ENCODE measurements at places on chromosomes 2 and 18. TPM values are rescaled to one million over a fixed set of nuclear protein-coding genes. Genes with fewer than 3 reads are reported as not detected.
A peak's percentile ranks its signal among the peaks of the same experiment; 100 is the strongest.

DNA sequence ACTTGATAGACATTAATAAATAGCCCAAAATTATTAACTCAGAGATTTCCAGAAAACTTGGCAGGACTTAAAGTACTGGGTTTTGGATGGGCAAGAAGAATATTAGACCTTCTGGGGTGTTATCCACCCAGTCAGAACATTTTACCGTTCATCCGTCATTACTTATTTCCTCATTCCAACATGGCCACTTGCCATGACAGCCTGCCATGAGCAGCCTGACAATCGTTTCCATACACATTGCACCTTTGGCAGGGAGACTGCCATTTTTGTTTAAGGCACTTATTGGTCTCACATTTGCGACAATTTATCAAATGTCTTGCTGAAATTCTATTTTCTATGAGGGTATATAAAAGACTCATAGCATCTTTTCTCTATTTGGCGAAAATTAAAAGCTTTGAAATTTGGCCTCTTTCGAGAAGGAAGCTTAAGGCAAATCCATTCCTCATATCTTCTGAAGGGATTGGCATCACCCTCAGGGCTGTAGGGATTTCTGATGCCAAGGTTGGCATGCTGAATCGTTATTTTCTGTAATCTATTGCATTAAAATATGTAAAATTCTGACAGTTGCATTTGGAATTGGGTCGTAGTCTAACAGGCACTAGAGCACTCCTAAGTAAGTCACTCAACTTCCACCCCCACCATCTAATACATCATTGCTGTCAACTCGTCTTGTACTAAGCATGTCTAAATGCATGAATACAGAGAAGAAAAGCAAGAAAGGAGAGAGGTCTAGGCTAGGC lies 406.3 kb upstream of the PIK3C3 start:
- no peak for DNase-seq

DNA sequence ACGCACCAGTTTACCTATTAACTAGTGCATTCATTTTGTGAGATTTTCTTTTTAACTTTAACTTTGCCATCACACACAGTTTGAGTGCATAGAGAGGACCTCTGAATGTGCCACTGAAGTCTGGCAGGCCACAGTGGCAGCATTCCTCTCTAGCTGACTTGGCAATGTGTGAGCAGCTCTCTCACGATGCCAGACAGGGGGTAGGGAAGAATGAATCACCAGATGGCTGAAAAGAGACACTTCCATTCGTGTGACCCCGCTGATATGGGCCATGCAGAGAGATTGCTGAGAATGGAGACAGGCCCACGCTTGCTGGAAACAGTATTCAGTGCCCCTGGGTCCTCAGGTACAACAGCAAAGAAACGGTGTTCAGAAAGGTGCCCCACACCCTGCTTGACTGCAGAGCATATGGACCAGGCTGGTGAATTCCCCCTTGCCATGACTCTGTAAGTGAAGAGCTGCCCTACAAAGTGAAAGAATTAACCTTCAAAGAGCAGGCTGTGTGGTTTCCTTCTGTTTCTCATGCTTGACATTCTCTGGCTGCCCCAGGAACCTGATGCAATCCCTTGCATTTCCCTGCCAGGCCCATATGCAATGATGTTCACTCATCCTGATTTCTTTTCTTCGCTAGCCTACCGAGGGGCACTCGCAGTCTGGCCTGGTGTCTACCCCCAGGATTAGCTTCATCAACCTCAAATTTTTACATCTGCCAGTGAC lies 236.1 kb downstream of the CDH20 start:
- no peak for DNase-seq

- DNase-seq, result no peak
Measured at GRCh38 chr2:170887496-170887895, 41.6 kb upstream of the GORASP2 start.

DNA sequence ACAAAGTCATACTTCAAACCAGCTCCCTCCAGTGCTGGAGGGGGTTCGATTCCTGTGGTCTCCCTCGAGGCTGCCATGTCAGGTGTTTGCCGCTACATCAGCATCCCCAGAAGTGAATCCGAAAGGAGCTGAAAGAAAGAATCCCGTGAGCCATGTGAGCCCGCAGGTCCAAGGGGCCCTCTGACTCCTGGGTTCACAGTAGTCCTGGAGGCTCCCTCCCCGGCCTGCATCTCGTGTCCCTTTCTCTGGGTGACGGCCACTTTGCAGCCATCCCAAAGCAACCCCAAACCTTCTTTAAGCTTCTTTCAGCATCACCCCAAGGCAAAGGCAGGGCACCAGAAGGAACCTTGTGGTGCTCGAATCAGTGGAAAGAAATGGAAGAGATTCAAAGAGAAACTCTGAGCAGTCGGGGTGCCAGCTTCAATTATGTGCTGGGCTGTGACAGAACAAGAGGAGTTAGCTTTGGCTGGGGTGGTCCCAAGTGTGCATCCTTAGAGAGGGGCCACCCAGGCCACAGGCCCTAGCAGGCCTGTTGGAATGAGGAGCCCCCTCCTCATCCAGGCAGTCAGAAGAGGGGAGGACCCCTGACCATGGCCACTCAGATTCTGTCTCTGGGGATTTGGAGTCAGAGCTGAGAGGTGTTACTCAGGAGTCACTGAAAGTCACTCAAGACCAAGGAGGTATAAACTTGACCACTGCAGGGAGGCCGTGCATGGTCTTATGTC lies 59.7 kb downstream of the CIB4 start:
- no peak for DNase-seq

DNA sequence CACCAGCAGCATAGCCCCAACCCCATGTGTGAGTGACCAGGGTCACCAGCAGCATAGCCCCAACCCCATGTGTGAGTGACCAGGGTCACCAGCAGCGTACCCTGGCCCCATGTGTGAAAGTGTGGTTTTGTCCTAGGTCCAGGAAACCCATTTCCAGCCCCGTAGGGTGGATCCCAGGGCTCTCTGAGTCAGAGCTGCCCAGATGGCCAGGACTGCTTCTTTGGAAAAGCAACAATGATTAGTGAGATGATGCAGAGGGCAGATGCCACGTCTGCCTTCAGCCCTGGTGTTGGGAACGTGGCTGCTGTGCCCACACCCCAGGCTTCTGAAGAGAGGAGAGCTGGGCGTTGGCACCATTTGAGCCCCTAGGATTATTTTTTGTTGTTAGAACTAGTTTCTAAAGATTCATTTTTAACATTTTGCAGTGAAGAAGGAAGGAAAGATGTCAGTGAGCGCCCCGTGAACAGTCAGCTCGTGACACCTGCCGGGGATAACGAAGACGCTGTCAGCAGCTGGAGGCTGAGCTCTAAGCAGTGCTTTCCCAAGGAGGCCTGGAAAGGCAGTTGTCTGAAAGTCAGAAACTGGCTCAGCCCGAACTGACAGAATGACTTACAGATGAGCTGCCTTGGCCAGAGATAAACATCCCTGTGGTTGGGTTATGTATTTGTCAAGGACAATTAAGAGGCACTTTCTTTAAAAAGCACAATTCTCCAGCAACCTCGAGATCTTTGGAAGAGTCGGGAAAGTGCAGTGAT lies 32.1 kb upstream of the KCNG2 start:
- DNase-seq, result no peak

- no peak for DNase-seq
Measured at GRCh38 chr2:235053651-235054050, 101.8 kb downstream of the SH3BP4 start.

DNA sequence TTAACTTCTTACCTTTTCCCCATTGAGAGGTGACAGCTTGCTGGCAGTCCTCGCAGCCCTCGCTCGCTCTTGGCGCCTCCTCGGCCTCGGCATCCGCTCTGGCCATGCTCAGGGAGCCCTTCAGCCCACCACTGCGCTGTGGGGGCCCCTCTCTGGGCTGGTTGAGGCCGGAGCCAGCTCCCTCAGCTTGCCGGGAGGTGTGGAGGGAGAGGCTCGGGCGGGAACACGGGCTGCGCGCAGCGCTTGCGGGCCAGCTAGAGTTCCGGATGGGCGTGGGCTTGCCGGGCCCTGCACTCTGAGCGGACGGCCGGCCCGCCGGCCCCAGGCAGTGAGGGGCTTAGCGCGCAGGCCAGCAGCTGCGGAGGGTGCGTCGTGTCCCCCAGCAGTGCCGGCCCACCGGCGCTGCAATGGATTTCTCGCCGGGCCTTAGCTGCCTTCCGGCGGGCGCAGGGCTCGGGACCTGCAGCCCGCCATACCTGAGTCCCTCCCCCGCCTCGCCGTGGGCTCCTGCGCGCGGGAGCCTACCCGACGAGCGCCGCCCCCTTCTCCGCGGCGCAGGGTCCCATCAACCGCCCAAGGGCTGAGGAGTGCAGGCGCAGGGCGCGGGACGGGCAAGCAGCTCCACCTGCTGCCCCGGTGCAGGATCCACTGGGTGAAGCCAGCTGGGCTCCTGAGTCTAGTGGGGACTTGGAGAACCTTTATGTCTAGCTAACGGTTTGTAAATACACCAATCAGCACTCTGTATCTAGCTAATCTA lies 335.0 kb downstream of the CBLN2 start:
- no peak for DNase-seq

- no peak for DNase-seq
Measured at GRCh38 chr18:37653618-37654017, 88.0 kb upstream of the CELF4 start.

DNA sequence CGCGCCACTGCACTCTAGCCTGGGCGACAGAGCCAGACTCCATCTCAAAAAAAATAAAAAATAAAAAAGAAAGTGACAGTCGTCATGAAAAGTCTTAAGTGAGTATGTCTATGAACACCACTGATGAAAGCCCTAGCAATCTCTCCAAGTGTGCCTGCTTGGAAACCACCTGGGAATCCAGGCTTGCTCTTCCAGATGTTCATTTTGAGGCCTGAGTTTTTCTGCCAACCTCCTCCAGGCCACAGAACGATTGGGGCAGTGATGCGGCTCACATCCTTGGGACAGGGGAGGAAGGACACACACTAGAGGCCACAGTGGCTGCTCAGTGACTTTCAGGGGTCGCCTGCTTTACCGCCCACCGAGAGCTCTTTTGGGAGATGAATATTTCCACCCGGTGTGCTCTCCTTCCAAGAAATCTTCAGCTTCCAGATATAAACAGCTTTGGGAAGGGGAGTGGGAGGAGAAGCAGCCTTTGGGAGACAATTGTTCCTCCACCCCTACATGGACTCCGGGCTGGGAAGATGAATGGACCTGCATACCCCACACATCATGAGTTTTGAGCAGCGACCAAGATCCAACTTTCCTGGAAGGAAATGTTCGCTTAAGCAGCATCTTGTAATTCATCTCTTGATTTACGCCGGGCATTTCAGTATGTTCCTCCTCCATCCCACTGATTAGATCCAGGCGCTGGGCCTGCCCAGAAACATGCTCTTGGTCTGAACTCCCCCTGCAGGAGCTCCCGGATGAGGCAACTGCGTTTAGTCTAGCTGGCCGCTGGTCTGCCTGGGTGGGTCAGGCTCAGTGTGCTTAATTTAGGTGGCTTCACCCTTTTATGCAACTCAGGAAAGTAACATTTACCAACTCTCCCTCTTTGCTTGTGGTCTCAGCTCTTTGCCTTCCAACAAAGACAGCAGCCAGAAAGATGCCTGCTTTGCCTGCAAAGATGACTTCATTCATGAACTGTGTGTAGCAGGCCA lies 6.2 kb upstream of the ARMC9 start:
- DNase-seq, result peak; percentile 82

- no peak for DNase-seq
Measured at GRCh38 chr18:28735731-28736130, 558.8 kb upstream of the CDH2 start.

- no peak for DNase-seq
Measured at GRCh38 chr2:208565690-208566416, 159.3 kb downstream of the PTH2R start.

- DNase-seq, result no peak
Measured at GRCh38 chr2:215654148-215654819, 218.4 kb upstream of the FN1 start.

GRCh38 chr18:11820697-11821096 lies 30.5 kb upstream of the CHMP1B start:
- DNase-seq, result no peak

ZNF516 gene
- 9.6 TPM for total RNA-seq

SEC11C gene
- 18.6 TPM for total RNA-seq

PLEK gene
- total RNA-seq, result 2.4 TPM

CRYBA2 gene
- total RNA-seq, result not detected

LYG2 gene
- total RNA-seq, result not detected

Measured in psoas muscle (tissue), 8 donors.